Stimulated activated CD8-positive, alpha-beta memory T cell treated with anti-CD3 and anti-CD28 coated beads, Interleukin-4, amount 100 ng/mL, for 4 hours (primary cell): ENCODE measurements at places on chromosomes 4 and X.

- no peak for DNase-seq
Observed at GRCh38 chr4:82282875-82283274, 90.9 kb downstream of the HNRNPD start.

DNA sequence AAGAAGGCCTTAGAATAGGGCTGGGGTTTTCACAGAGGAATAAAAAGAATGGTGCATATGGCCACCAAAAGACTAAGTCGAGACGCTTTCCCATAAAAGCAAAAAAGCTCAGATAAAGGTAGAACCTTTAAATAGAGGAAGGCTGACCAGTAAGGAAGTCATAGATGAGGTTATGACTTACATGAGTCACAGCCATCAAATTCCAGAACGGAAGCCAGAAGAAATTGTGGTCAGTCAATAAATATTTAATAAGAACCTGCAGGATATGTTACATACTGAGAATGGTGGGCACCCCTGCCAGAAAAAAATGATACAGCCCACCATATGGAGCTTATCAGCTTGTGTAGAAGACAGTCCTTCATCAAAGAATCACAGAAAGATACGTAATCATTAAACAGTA is 120.1 kb downstream of the MANBA start:
- no peak for DNase-seq

DNA sequence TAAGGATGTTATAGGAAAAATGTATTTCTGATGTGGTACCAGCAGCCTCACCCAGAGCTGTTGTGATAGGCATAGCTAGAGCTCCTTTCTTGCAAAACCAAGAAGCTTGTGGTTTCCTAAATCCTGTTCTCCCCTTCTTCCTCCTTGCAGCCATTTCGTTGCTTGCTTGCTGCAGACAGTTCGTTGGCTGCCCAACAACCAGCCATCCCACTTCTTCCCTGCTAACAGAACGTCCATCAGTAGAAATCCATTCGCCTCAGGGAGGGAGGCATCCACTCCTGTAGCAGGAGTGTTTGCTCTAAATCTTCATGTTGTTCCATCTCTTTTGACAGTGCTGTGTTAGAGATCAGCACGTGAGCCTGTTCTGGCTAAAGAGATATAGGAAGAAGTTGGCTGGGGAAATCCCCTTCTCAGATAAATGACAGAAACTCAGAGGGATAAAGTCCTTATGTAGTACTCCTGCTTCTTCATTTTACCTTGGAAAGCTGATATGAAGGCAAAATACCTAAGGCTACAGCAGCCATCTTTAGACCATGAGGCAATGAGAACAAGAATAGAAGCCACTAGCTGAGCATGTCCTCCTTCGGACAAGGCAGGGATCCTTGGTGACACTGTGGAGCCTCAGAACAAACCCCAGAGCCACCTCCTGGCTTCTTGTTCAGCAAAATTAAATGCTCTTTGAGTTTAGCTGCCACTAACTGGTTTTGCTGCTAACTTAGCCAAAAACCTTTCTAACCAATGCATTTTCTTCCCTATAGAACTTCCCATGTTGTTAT is 68.4 kb upstream of the RELL1 start:
- no peak for DNase-seq

- no peak for DNase-seq
Observed at GRCh38 chrX:11363069-11363594, 69.9 kb downstream of the AMELX start.

DNA sequence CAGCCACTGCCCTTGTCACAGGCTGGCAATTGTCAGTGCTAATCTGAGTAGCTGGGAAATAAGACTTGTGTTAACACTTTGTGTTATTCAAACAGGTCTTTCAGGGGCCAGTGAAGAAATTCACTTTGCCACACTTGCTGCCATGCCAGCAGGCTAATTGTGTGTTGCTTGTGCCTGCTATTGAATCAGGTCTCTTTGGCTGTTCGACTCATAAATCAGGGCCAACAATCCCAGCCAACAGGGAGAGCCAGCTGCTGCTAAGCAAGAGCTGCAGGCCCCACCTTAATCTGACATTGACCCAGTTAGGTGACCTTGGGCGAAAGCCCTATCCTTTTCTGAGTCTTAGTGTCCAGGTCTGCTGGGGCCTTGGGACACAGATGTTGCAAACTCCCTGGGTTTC is 28.1 kb upstream of the MAMLD1 start:
- DNase-seq = no peak

- no peak for DNase-seq
Observed at GRCh38 chr4:41751449-41752061, 3.0 kb upstream of the PHOX2B start.

DNA sequence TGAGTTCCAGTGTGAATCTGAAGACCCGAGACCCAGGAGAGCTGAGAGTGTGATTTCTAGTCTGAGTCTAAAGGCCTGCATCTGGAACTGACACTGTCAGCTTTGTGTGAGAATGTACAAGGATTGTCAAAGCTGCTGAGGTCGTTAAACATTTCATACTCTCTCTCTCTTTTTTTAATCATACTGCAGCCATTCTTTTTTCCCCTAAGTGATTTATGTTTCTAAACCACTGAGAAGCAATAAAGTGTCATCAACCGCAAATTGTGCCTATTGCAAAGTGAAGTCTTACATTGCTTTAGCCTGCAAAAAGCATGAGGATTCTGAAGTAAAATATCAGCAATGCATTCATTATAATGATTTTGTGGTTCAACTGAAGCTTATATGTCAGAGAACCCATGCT is 106.0 kb downstream of the ASMT start:
- no peak for DNase-seq

DNA sequence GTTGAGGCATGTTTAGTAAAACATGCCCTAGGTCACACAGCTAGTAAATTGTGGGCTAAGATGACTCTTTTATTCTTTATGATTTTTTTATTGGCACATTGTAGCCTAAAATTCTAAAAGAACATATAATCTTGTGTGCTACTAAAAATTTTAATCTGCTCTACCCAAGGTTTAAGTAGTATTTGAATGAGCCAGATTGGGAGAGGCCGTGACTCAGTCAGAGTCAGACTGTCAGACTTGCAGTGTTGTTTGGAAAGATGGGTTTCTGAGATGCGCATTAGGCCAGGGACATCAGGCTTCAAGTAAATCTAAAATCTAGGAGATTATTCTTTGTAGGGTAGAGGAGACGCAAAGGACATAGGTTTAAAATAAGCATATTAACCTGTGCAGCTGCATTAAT is 30.7 kb upstream of the TMPRSS11E start:
- DNase-seq = no peak
